ENCODE measurements at places on chromosomes 5 and 9.

- DNase-seq = peak; percentile 22
These were observed 71.1 kb downstream of the GNAQ start for GRCh38 chr9:77960356-77961153.

DNA sequence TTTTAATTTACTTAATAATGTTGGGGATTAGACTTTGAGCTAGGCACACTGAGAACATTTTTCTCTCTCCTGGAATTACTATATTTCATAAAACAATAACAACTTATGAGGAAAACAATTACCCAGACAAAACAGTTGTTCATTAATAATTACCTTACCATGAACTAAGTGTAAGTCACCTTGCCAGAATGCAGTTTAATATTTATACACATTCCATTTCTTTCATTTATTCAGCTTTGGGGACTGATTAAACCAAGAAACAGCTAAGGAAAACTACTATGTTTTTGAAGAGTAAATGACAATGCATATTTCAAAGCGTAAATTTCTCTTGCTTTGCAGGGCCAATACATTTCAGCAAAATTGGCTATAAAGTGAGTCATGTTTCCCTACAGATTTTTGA is 616.2 kb downstream of the PRELID2 start:
- DNase-seq = no peak

GRCh38 chr5:166594567-166594966 is 1696.9 kb upstream of the WWC1 start:
- no peak for DNase-seq

- DNase-seq = no peak
These were observed 1366.8 kb downstream of the EFNA5 start for GRCh38 chr5:106303911-106304310.

DNA sequence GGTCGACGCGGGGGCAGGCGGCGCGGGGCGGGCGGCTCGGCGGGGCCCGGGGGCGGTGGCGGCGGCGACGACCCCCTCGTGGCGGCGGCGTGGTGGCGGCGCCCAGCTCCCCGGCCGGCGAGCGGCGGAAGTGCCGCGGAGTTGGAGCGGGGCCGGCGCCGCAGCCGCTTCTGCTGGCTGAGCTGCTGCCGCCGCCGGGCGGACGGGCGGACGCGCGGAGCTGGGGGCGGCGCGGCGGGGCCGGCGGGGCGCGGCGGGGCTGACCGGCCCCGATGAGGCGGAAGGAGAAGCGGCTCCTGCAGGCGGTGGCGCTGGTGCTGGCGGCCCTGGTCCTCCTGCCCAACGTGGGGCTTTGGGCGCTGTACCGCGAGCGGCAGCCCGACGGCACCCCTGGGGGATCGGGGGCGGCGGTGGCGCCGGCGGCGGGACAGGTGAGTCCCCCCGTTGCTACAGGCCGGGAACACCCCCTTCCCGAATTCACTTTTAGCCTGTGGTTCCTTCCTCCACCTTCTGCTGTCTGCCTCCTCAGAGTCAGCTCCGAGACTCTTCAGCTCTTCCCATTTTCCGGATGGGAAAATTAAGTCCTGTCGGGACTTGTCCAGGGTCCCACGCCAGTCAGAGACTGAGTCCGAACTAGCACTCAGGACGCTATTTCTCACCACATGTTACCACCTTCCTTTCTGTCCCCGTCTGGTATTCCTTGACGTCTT is at the start of gene GALNT10:
Gene GALNT10 (plus strand): TSS at position 139 of the 710 bp plus-strand sequence. CDS start 134 bp downstream, at position 273.
- DNase-seq = peak; percentile 48

GRCh38 chr5:134059758-134060495 is 54.6 kb upstream of the TCF7 start:
- DNase-seq = no peak

- no peak for DNase-seq
These were observed 1833.8 kb downstream of the EFNA5 start for GRCh38 chr5:105836887-105837286.

GRCh38 chr5:69013481-69013880 is 80.3 kb upstream of the SLC30A5 start:
- DNase-seq = no peak

- DNase-seq = peak; percentile 54
These were observed 145.1 kb upstream of the ADAMTS16 start for GRCh38 chr5:4995014-4995413.

GRCh38 chr5:141960018-141960417 is 2.0 kb upstream of the PCDH12 start:
- no peak for DNase-seq

DNA sequence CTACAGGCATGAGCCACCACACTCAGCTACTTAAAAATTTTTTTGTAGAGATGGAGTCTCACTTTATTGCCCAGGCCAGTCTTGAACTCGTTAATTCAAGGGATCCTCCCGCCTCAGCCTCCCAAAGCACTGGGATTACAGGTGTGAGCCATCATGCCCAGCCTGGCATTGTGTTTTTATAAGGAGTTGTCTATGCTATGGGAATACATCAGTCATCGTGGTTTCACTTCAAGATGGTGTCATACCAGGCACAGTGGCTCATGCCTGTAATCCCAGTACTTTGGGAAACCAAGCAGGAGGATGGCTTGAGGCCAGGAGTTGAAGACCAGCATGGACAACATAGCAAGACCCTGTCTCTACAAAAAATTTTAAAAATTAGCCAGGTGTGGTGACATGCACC is 49.7 kb downstream of the CYSTM1 start:
- DNase-seq = peak; percentile 25

DNA sequence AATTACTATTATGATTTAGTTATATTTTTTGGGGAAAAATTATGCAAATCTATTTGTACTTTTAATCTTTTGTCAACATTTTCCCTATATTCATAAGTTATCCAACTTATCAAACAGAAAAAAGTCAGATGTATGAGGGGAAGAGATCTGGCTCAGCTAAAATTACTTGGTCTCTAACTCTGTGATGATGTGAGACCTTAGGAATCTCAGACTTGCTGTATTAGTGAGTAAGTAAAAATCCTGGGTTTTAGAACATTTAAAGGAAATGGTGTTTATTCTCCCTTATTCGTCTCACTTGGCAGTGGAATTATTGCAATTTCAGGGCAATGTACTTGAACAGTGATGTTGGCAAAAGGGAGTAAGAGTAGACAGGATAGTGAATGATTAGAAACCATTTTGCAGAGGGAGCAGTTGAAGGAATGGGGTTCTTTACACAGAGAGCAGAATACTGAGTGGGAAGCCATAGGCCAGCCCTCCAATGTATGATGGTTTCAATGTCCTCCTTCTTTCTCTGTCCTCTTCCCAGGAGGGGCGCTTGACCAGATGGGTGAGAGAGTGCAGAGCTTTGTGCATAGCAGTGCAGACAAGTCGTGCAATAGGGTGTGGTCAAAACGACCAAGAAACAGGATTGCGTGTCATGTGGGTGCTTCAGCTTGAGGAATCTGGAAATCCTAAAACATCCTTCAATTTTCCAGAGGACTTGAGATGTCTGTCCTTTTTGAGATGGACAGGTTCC is 91.7 kb downstream of the TENT4A start:
- no peak for DNase-seq

DNA sequence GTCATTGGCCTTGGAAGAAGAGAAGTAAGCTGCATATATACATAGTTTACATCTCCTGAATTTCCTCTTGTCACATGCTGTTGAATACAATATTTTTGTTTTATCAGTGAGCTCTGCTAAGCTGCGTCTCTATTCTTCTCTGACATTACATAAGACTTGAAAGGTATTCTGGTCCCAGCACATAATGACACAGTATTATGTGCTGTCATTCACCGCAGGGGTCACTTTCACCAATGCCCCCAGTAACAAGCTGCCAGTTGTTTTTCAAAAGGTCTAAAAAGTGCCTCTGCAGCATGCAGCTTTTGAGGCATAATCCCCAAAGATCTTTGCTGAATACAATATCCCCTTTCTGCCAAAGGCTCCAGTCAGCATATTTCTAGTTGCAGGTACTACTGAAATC is 349.0 kb upstream of the FAM174A start:
- DNase-seq = no peak

GRCh38 chr5:142688281-142688989 is 2.5 kb upstream of the FGF1 start:
- no peak for DNase-seq

- no peak for DNase-seq
These were observed 251.4 kb upstream of the IL12B start for GRCh38 chr5:159581502-159582249.

DNA sequence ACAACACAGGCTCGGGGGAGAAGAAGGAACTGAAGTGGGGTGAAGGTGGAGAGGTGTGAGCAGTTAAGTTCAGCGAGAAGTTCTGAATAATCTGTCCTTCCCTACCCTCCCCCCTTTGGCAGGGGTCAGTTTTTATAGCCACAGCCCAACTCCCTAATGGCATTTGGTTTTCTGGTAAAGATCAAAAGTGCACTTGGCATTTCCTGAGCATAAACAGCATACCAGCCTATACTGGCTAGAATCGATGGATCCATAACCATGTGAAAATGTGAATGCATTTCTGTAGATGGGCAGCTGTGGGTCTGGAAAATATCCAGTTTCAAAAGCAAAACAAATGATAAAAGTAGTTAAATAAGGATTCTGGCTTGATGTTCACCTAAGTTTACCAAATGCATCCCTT is 410.9 kb downstream of the PLK2 start:
- DNase-seq = no peak

DNA sequence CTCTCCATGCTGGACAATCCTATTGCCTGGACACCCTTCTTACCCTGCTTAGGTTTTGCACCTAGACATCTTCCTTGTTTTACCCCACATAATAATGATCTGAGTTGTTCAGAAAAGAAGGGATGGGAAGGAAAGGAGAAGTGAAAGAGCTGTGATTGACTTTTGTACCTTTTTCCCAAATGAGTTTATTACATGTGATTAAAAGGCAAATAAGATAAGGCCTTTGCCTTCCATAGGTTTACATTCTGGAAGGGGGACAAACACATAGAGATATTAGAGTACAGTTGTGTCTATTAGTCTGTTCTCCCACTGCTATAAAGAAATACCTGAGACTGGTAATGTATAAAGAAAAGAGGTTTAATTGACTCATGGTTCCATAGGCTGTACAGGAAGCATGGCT is 67.1 kb upstream of the RIOK2 start:
- no peak for DNase-seq

GRCh38 chr9:106333481-106333880 is 529.5 kb upstream of the ZNF462 start:
- no peak for DNase-seq

DNA sequence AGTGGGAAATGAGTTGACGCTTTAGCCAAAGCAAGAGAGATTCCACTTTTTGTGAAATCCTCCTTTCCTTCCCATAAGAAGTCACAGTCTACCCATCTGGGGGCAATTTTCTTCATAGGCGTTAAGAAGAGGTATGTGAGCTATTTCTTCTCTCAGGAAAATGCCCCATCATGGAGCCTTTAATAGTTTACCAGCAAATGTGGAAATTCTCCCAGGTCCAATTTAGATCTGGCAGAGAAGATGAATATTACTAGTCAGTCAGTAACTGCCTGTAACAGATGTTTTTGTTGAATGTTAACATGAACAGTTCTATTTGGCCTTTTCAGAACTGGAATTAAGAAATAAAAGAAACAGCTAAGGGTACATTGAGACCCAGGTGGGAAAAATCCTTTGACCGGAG is 156.4 kb upstream of the RFX3 start:
- no peak for DNase-seq

DNA sequence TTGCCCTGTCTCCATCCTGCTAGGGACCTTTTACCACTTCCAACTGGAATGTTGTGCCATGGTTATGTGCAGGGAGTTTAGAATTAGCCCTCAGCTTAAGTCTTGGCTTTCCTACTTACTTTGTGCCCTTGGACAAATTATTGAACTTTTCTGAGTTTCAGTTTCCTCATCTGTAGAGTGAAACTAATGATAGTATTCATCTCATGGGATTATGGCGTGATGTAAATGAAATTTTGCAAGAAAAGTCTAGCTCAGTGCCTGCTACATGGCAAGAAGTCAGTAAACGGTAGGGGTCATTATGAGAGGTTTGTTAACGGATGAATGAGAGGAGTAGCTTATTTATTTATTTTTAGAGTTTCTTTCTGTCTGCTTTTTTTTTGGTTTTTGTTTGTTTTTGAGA is 1.8 kb downstream of the MVB12B start:
- DNase-seq = no peak

GRCh38 chr9:80191108-80191507 is 619.3 kb downstream of the TLE4 start:
- no peak for DNase-seq

GRCh38 chr5:367358-368130 is 46.0 kb downstream of the AHRR start:
- no peak for DNase-seq

GRCh38 chr9:132146039-132146438 is 15.8 kb upstream of the NTNG2 start:
- no peak for DNase-seq

GRCh38 chr9:14203356-14204056 is 110.4 kb downstream of the NFIB start:
- DNase-seq = no peak

DNA sequence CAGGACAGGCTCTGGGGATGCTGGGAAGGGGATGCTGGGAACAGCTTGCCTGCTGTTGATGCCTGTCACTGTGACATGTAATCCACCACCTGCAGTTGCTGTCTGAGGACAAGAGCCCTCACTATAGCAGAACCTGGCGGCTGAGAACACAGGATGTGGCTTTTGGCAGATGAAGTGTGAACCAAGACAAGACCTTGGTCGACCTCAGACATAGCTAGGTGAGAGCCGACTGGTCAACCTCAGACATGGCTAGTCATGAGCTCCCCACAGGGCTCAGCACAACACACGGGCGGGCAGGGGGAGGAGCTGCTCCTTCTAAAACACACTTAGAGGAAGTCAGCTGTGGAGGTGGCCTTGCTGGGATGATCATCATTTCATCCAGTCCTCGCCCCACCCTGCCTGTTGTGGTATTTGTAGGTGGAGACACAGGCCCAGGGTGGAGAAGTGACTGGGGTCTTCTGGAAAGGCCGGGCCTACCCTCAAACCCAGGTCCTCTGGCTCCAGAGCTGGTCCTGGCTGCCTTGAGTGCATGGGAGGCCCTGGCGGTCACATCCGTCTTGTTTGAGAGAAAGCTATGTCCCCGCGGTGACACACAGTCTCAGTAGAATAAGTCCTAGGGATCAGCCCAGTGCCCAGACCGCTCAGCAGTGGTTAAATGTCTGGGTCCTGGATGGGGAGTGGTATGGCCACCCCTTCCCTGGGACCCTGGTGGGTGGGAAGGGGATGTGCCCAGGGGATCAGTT is 6.1 kb downstream of the SUSD3 start:
- DNase-seq = no peak

GRCh38 chr9:108271646-108272348 is 584.0 kb downstream of the ACTL7B start:
- DNase-seq = no peak

DNA sequence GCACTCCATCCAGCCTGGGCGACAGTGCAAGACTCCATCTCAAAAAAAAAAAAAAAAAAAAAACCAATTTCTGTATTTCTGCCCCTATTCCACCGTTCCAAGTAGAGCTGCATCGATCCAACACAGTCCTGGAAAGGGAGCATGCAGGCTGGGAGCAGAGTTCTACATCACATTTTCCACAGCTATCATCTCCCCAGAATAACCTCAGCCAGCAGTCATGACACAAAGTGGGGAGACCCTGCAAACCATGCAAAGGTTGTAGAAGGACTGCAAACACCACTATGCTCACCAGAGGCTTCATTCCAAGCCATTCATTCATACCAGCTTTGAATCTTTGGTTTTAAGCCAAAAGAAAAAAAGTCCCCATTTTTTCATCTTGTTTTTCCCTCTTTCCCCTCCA is 20.8 kb upstream of the ZNF354A start:
- DNase-seq = no peak

GRCh38 chr5:115096034-115096769 is 73.5 kb downstream of the TRIM36 start:
- DNase-seq = no peak

- no peak for DNase-seq
These were observed 329.3 kb downstream of the ACTL7B start for GRCh38 chr9:108526518-108526917.

GRCh38 chr5:90534922-90535321 is 5.5 kb upstream of the LYSMD3 start:
- no peak for DNase-seq
